ENCODE measurements at places on chromosomes 16 and 17.

DNA sequence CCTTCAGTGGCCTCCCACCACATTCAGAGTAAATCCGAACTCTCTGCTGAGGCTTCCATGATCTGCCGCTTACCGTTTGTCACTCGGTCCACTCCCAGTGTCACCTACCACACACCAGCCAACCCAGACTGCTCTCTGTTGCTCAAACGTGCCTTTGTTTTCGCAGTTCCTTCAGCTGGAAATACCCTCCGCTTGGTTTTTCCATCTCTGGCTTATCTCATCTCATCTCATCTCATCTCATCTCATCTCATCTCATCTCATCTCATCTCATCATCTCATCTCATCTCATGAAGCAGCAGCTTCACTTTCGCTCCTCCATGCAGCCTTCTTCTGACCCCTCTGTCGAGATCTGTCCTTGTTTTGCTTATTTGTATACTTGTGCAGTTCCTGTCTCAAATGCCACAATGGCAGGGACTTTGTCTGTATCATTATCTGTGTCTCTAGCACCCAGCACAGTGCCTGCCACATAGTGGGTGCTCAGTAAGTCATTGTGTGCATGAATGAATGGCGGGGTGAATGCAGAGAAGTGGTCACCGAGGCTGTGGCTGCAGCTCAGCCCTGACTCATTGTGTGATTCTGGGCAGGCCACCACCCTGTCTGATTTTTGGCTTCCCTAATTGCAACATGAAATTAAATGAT is 3.8 kb upstream of the SNX20 start:
- DNase-seq, result no peak

DNA sequence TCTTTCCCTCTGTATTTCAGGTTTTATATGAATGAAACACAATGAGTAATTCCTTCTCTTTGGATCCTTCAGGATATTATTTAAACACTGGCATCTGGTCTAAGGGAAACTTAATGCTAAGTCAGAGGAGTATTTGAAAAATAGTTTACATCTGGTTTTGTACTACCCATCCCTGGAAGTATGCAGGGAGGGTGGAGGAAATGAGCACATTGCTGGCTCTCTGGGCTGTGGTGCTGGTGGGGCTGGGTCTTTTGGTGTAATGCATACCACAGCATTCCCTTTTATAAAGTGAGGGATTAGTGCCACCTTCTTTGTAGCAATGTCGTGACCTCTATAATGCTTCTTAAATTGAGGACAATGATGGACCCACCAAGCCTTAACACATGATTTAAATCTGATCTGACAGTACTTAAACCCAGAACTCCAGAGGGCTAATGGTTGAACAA is 105.5 kb upstream of the AXIN2 start:
- no peak for DNase-seq

- DNase-seq, result no peak
These were observed 592 bp downstream of the ALDOA start for GRCh38 chr16:30065943-30066760.

- no peak for DNase-seq
These were observed 86.6 kb downstream of the C16orf95 start for GRCh38 chr16:87230571-87230970.

GRCh38 chr16:85913688-85914422 is 14.9 kb downstream of the IRF8 start:
- DNase-seq, result no peak

- DNase-seq, result no peak
These were observed 973.5 kb downstream of the CDH11 start for GRCh38 chr16:64148356-64148755.

GRCh38 chr17:48093341-48094045 is 7.8 kb downstream of the CBX1 start:
- DNase-seq, result no peak
